CD8-positive, alpha-beta memory T cell (primary cell): ENCODE measurements at places on chromosomes 1 and 21. TPM values are rescaled to one million over a fixed set of nuclear protein-coding genes. Genes with fewer than 3 reads are reported as not detected.

DNA sequence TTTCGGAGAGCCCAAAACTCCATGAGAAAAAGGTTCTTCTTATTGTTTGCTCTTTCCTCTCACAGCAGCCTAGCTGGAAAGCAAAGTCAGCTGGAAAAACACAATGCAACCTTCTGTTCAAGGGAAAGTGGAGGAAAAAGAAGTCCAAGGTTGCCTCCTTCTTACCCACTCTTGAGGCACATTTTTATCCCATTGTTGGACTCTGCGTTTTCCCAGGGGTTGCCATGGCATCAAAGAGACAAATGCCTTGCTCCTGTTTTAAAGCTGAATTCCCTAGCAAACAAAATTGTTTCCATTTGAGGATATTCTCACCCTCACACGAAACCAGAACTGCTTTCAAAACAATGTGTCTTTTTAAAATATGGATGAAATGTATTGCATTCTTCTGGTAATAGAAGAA, 45.1 kb upstream of the PALMD start:
- no peak for DNase-seq

DNA sequence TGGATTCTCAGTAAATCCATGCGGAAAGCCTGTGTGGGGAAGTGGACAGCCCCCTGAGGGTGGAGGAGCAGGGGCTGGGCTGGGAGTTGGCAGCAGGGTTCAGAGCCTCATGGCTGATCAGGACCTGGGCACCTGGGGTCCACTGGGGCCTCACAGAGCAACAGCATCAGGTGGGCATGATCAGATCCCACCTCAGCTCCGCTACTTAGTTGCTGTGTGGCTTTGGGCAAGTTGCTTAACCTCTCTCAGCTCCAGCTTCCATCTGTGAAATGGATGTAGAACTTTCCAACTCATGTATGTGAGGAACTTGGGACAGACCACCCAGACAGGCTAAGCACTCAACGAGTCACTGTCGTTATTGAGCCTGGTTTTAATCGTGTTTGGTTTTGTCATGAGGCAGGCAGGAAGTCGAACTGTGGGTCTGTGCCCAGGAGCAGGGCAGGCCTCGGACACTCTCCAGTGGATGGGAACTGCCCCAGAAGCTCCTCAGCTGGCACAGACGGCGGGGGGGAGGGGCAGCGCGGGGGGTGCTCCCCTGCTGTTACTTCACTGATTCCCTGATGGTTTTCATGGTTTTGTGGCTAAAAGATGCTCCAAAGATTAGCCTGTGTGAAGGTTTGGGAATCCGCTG, 155.8 kb upstream of the TMEM51 start:
- DNase-seq = no peak

The TRIM58 gene
- 0.16 TPM for total RNA-seq

The CHRM3 gene
- 0.11 TPM for total RNA-seq
